Right renal cortex interstitium (tissue), 3 donors: ENCODE measurements at places on chromosomes 1 and 21.
A peak's percentile ranks its signal among the peaks of the same experiment; 100 is the strongest.

DNA sequence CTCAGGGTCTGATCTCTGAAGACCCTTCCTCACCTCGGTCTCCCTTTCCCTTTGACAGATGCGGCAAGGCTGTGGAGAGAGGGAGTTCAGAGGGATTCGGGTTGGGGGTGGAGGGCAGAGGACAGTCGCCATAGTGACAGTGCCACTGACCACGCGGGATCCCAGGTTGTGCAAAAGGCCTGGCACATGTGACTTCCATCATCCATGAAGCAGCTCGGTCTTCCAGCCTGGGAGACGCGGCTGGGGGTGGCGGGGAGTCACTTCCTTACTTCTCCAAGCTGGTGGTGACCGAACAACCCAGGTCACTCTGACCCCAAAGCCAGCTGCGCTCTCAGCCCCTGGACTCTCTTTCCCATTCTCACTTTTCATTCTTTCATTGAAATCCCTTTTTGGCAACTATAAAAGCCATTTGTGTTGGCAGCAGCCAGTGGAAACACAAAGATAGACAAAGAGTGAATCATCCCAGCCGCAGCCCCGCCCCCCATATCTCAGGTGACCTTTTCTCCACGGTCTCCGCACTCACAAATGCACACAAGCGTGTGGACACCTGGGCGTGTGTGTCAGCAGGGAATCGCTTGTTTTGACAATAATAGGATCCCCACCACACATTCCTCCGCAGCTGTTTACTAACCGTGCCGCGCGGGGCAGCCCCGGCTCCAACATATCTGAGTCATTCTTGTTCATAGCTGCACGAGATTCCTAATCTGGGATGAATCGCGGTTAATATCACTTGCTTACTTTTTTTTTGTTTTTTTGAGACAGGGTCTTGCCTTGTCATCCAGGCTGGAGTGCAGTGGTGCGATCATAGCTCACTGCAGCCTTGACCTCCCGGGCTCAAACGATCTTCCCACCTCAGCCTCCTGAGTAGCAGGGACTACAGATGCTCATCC, 68.3 kb downstream of the DHRS3 start:
- peak; percentile 68 for DNase-seq

- no peak for DNase-seq
These were observed 3.7 kb upstream of the MEGF6 start for GRCh38 chr1:3614755-3615742.

GRCh38 chr1:206465951-206466350, 4.3 kb upstream of the IKBKE start:
- DNase-seq: no peak

GRCh38 chr1:153190373-153190772, 12.9 kb upstream of the LELP1 start:
- no peak for DNase-seq

DNA sequence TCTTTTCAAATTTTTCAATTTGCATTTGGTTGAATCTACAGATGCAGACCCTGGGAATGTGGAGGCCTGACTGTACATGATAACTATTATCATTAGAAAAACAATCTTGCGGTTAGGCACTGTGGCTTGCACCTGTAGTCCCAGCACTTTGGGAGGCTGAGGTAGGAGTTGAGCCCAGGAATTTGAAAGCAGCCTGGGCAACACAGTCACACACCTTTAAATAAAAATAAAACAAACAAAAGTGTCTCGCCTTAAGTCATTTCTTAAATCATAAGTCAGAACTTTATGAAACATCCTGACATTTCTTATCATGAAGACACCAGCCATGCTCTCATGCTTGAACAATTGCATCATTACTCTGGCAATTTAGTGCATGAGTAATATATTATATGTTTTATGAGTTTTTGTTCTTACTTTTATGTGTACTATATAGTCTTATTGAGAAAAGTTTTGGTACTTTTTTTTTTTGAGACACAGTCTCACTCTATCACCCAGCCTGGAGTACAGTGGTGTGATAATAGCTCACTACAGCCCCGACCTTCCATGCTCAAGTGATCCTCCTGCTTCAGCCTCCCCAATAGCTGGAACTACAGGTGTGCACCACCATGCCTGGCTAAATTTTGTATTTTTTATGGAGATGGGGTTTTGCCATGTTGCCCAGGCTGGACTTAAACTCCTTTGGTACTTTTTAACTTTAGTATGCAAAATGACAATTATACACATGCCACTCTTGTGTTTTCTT, 7.8 kb downstream of the TBX19 start:
- no peak for DNase-seq

- no peak for DNase-seq
These were observed 2.5 kb downstream of the INKA2 start for GRCh38 chr1:111736548-111737215.

DNA sequence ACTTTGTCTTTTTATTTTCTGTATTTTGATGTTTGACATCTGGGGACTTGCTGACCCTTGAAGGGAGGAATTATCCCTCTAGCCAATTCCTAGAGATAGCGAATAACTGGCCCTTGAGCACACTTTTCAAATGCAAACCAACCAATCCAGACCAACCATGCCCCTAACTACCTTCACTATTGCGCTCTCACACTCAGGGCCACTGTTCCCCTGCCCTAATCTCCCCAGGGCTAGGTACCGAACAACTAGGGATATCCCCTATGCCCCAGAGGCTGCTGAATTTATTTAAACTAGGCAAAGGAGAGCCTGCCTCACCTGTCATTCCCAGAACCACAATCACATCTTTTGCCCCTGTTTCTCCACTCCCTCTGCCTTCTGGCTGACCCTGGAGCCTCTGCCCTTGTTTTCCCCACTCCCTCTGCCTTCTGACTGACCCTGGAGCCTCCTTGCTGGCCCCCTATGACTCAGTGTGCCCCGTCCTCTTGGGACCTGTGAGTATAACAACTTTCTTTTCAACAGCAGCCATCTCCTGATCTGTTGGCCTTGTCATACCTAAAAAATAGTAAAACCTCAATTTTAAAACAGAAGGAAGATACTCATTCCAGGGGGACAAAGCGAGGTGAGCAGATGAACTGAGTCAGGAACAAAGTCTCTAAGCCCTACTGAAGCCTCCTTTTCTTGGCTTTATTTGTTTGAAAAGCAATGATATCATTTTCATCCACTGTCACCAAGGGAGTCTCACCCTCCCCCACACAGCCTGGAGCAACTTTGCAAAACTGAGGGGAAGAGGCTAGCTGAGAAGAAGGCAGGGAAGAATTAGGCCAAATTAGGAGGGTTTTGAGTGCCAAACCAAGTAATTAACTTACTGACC, 115.5 kb downstream of the NMNAT2 start:
- DNase-seq: no peak
